IPS DF 19.7 (cell line): ENCODE measurements at places on chromosomes 5 and 9.

GRCh38 chr9:16368237-16369087, 502.0 kb downstream of the BNC2 start:
- no peak for DNase-seq

DNA sequence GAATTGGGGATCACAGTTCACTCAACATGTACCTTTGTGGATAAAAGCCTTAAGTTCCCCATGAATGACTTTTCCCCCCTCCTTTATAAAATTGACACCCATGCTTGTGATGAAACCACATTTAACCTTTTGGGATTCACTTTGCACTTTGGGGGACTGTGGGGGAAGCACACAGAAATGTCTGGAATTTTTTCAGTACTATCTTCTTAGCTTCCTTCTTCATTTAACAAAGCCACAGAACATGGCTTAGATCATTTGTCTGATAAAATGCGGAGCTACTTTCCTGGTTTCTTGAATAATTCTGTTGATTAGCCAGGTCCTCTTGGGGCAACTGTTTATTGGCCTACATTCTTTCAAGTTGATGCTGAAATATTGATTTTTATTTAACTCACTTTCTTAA, 29.9 kb downstream of the TNFSF15 start:
- DNase-seq = no peak

- DNase-seq = no peak
Observed at GRCh38 chr5:111301264-111301663, 77.1 kb downstream of the CAMK4 start.

DNA sequence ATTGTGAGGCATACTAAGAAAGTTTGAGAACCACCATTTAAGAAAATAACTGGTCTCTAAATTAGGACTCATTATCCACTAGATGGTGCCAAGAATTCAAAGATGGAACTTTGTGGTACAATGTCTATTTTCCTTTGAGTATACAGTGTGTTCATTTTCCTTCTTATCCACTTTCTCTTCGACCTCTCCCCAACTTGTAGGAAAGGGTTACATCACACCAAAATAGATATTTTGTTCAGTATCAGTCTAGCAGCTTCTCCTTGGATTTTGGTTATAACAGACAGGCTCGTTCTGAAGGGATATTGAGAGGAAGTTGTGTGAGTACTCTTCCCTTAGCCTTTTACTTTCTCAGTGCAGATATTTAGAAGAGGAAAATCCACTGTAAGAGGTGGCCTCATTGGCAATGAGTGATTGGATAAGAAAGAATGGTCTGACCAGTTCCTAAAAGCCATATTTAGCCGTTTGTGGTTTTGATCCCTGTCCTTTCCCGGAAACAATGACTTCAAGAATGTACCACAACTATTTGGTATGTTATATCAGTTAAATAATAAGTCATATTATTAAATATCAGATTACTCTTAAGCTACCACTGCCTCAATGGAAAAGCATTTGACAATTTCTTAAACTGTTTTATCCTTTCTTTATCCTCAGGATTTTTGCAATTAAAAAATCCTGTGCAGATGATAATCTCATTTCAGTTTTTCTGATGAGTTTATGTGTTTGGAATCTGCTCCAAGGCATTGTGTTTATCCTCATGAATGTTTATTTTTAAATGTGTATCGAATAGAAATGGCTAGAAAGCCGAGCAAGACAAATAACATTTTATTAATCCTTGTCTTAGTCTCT, 69.0 kb upstream of the GRAMD2B start:
- DNase-seq = no peak

- no peak for DNase-seq
Observed at GRCh38 chr5:68689010-68689409, 404.8 kb upstream of the SLC30A5 start.

GRCh38 chr9:107274096-107274495, 9.0 kb upstream of the RAD23B start:
- no peak for DNase-seq

DNA sequence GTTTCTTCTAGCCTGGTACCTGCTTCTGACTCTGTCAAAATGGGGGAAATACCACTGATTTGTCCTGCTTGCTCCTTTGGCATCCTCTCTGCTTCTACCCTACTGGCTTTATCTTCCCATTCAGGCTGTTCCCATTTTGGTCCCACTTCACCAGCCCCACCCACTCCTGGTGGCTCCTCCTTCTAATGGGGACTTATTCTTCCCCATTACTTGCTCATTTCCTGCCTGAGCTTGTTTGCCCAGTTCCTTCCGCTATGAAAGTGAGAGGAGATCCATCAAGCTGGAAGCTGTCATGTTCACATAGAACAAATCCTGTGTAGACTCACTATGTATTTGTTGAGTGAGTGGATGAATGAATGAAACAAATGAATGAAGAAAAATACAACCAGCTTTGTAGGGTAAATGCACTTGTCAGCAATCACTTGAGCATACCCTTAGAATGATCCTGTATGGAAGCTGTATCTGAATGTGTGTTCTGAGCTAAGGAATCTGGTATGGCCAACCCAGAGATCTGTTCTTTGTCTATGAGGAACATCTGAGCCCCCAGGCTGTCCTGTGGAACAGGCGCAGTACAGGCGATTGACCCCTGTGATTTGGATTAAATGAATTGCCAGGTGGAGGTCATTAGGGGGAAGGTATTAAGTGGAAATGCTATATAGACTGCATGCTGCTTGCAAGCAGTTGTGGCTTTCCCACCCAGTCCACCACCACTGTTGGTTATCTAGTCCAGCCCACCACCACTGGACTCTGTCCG, 89.5 kb downstream of the APBA1 start:
- DNase-seq = no peak

- no peak for DNase-seq
Observed at GRCh38 chr9:35687306-35687705, 2.4 kb downstream of the TPM2 start.

DNA sequence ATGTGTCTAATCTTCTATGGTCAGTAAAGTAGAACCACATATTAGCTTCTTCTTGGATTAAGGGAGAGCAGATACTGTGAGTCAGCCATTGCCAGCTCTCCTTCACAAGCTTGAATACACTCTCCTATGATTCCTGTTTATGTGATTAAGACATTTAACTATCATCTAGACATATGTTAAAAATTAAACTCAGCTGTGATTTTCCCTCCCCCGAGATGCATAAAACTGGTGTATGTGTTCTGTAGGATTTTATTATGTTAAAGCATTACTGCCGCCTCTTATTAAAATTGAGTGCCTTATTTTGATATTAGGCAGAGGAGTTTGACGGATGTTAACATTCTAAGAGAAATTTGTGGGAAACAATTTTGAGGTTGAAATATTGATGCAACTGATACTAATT, 114.6 kb downstream of the ACTBL2 start:
- no peak for DNase-seq

GRCh38 chr9:97895695-97896332, 26.5 kb downstream of the TRMO start:
- peak; percentile 70 for DNase-seq

DNA sequence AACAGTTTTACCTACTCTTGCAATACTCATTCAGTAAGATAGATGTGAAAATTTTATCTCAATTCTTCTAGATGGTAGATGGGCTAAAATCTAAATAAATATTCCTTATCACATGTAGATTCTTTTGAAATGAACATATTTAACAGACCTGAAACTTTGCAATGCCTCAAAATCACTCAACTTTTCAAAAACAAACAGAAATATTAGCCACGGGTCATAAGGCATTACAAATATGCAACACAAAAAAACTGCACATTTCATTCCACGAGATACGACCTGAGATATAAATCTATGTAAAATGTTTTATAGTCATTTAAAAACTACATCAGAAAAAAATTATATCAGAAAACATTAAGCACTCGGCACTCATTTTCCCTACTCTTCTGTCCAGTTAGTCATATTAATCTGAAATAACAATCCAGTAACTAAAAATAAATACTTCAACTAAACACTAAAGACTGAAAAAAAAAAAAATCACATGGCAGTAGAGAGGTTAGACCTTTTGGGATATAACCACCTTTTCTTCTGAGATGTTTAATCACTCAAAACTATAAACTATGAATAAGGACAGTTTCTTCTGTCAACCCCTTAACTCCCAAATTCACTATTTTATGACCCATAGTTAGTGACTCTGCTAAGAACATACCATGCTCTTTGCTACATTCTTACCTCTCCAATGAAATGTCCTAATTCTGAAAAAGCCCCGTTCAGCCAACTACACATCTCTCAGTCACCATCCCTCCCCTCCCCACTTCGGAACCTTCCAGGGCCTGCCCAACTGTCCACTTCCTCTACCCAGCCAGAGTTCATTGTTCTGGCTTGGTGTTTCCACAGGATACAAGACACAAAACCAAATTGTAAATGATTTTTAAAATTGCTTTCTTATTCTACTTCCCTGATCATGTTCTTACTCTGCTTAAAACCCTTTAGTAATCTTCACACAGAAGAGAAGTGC, 6.4 kb downstream of the HOMER1 start:
- no peak for DNase-seq

DNA sequence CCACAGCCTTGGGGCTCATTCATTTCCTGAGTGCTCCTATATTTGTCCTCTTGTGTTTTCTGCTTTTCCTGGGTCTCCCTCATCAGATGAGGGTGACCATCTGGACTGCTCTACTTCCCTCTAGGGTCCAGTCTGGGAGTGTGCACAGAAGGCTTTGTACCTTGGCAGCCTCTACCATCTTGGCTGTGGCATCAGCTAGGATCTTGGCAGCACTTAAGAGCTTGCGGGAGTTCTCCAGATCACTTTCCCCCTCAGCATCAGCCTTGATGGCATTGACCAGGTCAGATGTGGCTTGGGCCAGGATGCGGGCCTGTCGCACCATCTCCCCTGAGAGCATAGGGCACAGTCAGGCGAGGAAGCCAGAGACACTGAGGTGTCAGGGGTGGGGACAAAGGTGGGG, 15.8 kb downstream of the TLN1 start:
- no peak for DNase-seq

- DNase-seq = no peak
Observed at GRCh38 chr5:173625673-173626504, 9.4 kb upstream of the BOD1 start.

DNA sequence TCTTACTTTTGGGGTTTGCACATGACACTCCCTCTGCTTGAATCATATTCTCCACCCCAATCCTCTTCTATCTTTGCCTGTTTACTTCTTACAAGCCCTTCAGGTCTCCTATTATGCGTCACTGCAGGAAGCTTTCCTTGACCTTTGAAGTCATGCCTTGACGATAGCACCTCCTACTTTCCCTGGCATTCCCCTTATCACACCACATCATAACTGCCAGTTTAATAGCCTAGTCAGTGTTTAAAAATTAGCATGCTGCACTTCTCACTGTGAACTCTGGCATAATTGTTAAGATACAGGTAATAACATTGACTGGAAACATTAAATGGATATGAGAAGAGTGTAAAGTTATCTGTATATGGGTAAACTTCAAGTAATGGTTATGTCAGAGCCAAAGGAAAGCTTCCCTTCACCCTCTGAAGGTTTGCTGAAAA, 37.1 kb upstream of the CEP120 start:
- peak; percentile 30 for DNase-seq

DNA sequence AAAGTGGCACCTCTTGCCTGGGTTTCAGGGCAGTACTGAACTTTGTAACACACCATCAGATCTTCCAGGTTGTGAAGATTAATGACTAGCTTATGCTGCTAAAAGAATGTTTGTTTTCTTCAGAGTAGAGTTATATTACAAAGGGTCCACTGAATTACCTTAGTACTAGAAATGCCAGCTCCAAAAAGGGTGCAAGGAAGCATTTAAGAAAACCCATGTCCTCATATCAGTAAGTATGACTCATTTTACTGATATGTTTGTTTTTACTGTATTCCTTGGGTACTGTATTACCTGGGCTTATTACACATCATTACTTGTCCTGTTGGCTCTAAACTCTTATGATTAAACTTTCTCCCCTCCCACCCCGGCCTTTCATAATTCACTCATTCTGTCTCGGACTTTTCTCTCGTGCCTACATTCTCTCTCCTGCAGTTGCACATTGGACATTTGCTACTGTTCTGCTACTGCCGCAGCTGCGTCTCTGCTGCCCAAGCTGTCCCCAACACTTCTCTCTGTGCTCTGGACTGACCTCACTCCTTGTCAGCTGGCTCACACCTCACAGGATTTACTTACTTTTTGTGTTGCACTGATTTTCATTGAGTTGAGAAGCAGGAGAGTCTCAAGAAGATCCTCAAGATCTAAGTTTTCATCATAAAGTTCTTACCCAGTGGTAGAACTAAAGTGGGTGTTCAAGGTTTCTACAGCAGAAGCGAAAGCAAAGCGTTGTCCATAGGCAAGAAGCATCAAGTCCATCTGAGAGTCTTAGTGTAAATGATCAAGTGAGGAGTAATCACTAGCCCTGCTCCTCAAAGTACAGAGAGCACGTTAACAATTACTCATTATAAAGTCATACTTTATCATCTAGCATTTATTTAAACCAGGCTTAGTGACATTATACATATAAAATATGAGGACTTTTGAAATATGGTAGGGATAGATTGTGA, 53.2 kb upstream of the C9orf72 start:
- DNase-seq = no peak

DNA sequence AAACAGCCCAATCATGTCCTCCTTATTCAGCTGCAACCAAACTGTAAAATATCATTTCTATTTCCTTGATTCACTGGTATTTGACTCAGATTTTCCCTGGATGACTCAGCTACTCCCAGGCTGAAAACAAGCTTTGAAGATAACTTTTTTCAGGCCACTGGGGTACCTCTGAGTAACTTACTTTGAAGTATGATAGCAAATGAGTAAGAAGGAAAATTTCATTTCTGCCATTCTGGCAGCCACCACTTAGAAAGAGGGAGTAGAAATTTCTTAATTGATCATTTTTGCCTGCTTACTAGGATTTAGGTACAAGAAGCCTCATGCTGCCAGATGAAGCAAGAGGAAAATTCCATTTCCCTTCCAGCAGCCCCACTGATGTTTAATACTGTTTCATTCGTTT, 247.4 kb downstream of the PRELID2 start:
- DNase-seq = no peak

DNA sequence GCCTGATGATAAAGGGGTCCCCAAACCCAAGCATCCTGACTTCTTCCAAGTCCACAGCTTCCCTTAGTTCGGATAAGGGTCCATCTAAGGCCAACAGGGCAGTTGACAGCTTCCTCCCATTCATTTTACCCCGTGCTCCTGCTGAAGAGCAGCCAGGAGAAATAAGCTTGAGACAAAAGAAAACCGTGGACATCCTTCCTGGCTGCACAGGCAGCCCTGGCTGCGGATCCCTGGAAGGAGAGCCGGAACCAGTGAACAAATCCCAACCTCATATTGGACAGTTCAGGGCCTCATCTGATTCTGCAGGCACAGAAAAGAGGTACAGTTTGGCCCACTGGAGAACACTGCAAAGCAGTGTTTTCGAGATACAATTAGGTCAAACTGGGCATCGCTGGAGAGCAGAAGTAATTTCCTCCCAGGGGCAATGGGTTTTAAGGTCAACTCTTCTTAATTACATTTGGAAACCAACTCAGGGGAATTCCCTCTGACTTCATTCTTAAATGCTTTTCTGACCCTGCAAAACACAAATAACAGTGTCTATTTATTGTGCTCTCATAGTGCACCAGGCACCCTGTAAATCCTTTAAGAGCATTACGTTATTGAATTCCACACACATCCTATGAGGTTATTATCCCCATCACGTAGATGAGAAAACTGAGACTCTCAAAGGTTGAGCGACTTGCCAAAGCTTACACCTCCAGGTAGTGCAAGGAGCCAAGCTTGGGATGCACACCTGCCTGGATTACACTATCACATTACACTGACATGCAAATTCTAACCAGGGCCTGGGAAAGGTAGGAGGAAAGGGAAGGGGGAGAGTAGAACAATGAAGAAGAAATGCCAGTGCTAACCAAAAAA, 21.2 kb downstream of the ADAM19 start:
- no peak for DNase-seq
